ENCODE measurements at places on chromosomes 7 and 10. TPM values are rescaled to one million over a fixed set of nuclear protein-coding genes. Genes with fewer than 3 reads are reported as not detected.

Gene CALHM1
- not detected for total RNA-seq

Gene CLRN3
- total RNA-seq, result 0.39 TPM

Gene WIPF3
- 8.6 TPM for total RNA-seq

Gene C10orf62
- total RNA-seq, result 0.32 TPM

Gene DKK1
- total RNA-seq, result 315 TPM

Gene TMEM236
- total RNA-seq, result 0.07 TPM

Gene HOXA1
- 2.8 TPM for total RNA-seq

Gene OR9A2
- total RNA-seq, result not detected

Gene PDGFA
- total RNA-seq, result 44.7 TPM

Gene AIMP2
- total RNA-seq, result 61.8 TPM

Gene NUTM2E
- total RNA-seq, result 0.15 TPM

Gene GRID2IP
- 3.2 TPM for total RNA-seq

Gene WNT2
- total RNA-seq, result 0.12 TPM

Gene INSIG1
- total RNA-seq, result 54.7 TPM

Gene EGR2
- total RNA-seq, result 2.3 TPM

Gene ECD
- 25.4 TPM for total RNA-seq

Gene ANKRD30A
- total RNA-seq, result not detected

Gene PPP1R9A
- 13.5 TPM for total RNA-seq

Gene UTF1
- total RNA-seq, result not detected

Gene TEX36
- total RNA-seq, result 0.25 TPM

Gene ASAH2
- total RNA-seq, result 10.7 TPM

Gene SEPTIN7
- 140 TPM for total RNA-seq

Gene H2BK1
- 0.69 TPM for total RNA-seq

Gene AGBL3
- total RNA-seq, result 1.9 TPM

Gene SHTN1
- 64.0 TPM for total RNA-seq

Gene GGCT
- 60.6 TPM for total RNA-seq

Gene MSMB
- total RNA-seq, result not detected

Gene LRIT2
- not detected for total RNA-seq

Gene NACAD
- total RNA-seq, result 0.05 TPM

Gene MINPP1
- 22.1 TPM for total RNA-seq

Gene SUGCT
- 4.4 TPM for total RNA-seq

Gene PSD
- 9.7 TPM for total RNA-seq

Gene SAP25
- total RNA-seq, result 4.4 TPM

Gene ELMO1
- total RNA-seq, result 1.1 TPM

Gene OR13A1
- not detected for total RNA-seq

Gene PON1
- total RNA-seq, result 0.20 TPM

Gene NEUROG3
- not detected for total RNA-seq
